ENCODE measurements at places on chromosomes 1 and 21.

DNA sequence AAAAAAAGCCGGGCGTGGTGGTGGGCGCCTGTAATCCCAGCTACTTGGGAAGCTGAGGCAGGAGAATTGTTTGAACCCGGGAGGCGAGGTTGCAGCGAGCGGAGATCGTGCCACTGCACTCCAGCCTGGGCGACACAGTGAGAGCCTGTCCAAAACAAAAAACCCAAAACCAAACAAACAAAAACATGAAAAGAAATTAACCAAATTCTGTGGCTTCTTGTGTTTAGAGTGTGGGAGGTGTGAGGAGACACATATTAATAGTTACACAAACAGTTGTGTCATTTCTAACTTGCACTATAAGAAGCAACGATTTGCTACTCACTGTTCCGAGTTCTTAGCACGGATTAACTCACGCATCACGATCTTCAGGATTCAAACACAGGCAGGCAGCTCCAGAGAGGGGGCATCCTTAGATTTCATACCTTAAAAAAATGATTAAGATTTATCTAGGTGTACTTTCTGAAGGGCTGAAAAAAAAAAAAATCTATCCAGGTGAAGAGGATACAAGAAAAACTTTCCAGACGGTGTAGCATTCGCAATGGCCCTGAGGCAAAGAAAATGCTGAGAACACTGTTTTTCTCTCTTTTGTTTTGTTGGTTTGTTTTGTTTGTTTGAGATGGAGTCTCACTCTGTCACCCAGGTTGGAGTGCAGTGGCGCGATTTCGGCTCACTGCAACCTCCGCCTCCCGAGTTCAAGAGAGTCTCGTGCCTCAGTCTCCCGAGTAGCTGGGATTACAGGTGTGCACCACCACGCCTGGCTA is 713 bp upstream of the HMGCL start:
- no peak for DNase-seq

DNA sequence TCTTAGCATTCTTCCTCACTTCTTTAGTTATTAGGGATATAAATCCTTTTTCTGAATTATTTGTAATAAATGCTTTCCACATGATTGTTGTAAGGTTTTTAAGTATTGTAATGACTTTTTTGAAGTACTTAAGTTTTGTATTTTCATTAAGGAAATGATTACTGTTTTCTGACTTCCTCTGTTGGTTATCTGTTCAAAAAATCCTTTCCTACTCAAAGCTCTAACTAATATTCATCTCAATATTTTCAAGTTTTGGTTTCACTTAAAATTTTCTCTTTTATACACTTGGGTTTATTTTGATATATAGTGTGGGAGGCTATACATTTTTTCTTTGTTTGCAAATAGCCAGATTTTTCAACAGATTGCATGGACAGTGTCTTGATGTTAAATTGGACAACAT is 59.9 kb upstream of the NHLH2 start:
- no peak for DNase-seq

DNA sequence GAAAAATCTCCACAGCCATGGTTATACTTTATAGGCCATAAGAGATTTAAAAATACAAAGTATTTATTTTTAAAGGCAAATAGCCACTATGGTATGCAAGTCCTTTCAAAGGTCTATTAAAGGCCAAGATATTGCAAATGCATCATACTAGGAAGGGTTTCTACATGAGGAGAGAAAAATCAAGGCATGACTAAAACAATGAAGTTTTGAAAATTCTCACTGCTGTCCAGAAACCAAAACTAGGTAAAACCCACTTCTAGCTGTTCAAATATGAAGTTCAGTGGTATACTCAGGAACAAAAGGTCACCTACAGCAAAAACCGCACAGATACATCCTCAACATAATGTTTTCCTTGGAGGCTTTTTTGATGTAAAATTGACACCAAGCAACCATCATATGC is 75.0 kb downstream of the EPS15 start:
- no peak for DNase-seq

DNA sequence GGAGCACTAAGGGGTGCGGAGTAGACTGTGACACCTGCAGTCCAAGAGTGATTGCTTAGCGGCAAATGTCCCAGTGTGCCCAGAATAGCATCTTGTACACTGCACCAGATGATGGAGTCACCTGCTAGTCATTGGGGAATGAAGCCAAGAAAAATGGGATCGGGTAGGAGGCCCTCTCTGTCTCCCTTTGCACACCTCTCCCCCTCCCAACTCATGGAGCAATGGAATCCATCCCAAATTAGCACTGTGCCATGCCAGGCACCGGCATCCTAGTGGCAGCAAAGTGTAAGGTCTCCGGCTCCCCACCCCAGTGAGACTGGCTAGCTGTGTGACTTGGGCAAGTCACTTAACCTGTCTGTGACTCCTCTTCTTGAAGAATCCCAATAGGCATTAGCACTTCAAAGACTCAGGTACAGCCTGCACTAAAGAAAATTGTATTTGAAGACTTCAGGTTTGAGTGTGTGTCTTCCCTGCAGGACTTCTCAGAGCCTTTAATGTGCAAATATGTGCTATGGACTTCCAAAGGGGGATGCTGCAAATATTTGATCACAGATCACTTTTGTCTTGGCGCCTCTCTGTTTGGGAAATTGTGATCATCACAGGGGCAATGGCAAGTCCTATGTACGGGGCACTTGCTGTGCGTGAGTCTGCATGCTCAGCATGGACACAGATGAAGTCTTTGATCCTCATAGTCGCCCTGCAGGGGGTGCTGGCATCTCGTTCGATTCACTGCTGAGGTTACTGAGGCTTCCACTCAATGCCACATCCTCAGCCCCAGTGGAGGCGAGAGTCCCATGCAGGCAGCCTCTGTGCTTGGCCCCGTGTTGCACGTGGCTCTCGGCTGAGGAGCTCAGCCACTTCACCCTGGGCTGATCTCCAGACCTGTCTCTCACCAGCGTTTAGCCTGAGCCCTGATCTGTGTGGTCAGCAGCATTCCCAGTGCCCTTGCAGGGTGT is 272.9 kb upstream of the C1orf174 start:
- no peak for DNase-seq

DNA sequence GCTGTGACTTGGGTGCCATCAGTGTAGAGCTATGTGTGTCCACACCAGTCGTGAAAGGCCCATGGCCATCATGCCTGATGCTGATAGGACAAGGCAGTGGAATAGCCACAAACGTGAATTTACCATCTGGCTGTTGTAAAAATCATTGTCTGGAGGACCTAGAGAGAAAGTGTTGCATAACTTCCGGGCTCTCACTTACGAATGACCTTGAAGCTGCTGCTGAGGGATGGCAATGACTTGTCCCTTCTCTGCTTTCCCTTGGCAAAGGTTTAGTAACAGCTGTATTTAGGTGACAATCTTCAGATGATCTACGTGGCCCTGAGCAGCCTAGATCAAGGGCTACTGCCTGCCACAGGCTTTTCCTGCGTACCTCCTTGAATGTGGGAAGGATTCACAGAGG is 5.8 kb downstream of the ATP1B1 start:
- DNase-seq = no peak

GRCh38 chr1:205792961-205793673 is 17.8 kb upstream of the RAB29 start:
- DNase-seq = no peak

GRCh38 chr1:79478728-79479373 is 472.3 kb upstream of the ADGRL4 start:
- no peak for DNase-seq

DNA sequence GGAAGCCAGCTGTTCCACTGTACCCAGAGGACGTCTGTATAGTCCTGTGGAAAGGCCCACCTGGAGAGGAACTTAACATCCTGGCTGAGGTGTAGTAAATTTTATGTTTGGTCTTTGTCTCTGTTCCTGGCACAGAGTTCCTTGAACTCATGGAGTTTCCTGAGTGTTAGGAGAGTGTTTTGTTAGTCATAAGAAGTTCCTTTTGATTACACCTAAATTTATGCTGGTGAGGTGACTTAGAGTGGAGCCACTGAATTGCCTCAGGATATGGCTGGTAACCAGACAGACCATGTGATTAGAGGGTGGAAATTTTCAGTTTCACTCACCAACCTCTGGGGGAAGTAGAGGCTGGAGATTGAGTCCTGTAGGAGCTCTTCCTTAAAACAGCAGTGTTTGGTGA is 57.9 kb downstream of the RASAL2 start:
- DNase-seq = no peak

GRCh38 chr1:115648717-115649691 is 7.2 kb downstream of the VANGL1 start:
- DNase-seq = no peak

DNA sequence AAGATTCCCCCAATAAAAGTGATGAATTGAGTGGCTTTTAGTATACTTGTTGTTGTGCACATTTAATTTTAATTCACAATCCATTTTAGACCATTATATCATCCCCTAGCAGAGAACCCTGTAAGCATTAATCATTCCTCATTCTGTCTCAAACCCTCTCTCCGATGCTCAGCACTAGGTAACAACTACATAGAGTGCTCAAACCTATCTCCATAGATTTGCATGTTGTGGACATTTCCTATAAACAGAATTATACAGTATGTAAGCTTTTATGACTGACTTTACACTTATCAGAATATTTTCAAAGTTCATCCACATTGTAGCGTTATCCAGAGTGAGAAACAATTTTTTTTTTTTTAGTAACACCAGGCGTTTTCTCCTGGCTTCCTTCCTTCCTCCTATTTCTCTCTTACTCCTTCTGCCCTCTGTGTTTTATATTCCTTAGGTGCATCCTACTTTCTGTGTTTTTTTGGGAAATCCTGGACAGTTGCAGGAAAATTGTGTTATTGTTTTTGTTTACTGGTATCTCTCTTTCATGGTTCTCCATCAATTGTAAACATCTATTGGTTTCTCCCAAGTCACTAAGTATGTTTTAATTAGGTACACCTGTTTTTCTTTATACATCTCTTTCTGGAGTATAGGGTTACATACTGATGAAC is 1528.0 kb upstream of the TPTE start:
- no peak for DNase-seq

DNA sequence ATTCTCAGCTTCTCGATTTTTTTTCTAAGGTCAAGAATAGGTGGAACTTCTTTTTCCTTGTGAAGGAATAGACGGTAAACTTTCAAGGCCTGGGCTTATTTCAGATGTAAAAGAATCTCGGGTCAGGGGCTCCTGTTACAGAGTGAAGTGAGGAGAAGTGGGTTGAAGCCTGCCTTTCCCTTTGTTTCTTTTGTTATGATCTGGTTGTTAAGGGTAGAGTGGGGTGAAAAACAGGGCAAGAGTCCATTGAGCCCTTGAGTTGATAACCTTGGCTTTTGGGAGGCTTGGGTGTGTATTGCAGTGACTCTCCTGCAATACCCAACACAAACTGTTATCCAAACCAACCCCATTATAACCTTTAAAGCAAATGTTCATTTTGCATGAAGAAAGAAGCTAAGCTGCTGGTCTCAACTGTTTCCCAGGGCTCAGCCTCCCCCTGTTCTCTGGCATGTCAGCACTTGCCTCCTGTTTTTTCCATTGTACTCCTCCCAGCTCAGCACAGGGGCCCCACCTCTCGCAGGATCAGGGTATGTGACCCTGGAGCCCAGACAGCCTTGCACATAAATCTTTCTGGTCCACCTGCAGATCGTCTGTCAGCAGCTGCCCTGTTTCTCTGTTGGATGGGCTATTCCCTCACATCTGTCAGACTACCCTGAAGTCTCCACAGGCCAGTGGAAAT is 102.4 kb downstream of the CACHD1 start:
- no peak for DNase-seq

GRCh38 chr1:107181253-107181969 is 40.6 kb downstream of the NTNG1 start:
- DNase-seq = no peak

DNA sequence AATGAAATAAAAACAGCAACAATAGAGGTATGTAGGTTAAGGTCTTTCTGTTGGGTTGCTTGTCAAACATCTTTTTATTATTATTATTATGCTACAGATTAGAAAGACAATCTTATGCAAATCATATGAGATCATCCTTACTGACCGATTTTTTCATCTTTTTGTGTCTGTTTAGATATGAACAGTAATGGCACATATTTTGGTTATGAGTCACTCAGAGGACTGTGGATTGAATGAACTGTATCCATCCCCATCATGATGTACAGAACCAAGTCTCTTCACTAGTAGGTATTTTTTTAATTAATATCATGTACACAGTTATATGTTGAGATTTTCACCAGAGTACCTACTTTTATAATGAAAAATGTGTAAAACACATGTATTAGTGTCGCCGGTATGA is 159.1 kb downstream of the CHRM3 start:
- DNase-seq = no peak

DNA sequence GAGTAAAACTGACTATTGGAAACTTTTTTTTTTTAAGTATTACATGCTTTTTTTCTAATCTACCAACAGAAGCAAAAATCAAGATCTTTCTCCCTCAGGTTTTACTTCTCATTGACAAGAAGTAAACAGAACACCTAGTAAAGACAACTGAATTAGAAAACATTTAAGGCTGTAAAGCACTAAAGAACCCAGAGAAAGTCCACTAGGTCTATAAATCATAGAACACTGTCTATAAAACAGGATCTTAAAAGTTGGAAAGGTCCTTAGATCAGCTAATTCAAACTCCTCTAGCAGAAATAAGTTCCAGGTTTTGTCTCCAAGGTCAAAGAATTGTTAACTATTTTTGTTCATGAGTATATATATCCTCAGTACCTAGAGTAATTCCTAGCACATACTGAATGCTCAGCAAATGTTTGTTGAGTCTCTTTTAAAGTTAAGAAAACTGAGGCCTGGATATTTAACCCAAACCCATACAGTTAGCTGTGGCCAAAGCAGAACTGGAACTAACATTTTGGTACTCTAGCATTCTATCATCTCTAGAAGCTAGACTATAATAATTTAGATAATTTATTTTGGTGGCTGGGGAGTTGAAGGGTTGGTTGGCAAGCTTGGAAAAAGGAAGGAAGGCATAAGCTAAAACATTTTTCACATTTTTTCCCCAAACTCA is 3.0 kb downstream of the EPS15 start:
- DNase-seq = no peak

DNA sequence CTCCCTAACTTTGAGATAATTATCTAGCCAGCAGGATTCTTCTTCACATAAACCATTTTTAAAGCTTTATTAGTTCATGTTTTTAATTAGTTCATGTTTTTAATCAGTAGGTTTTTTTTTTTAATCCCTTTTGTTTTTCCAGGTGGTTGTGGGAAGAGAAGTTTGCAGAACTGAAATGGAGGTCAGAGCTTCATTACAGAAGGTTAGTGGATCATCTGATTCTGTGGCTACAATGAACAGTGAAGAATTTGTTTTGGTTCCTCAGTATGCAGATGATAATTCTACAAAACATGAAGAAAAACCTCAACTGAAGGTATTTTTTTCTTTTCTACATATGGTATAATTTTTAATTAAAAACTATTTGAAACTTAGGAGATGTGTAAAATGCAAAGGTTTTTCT is 59.7 kb downstream of the RABGAP1L start:
- DNase-seq = no peak

DNA sequence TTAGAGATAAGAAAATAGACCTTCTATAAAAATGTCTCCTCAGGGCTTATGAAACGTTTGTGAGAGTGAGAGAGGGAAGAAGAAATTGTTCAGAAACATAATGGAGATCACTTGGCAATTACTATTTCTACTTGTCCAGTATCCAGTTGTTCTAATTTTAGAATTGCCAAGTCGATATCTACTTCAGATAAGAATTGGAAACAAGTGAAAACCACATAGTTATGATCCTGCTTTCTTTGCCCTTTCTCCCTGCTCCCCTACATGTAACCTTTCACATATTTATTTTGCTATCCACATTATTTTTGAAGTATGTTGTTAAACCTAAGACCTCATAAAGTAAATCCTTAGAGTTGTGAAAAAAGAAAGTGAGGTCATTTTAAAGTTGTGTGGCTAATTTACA is 1154.7 kb upstream of the ADGRL2 start:
- no peak for DNase-seq

Data from stimulated activated CD8-positive, alpha-beta memory T cell treated with anti-CD3 and anti-CD28 coated beads, Interleukin-15, amount 100 ng/mL, for 24 hours (primary cell).